ENCODE measurements at places on chromosomes 7 and 10.

DNA sequence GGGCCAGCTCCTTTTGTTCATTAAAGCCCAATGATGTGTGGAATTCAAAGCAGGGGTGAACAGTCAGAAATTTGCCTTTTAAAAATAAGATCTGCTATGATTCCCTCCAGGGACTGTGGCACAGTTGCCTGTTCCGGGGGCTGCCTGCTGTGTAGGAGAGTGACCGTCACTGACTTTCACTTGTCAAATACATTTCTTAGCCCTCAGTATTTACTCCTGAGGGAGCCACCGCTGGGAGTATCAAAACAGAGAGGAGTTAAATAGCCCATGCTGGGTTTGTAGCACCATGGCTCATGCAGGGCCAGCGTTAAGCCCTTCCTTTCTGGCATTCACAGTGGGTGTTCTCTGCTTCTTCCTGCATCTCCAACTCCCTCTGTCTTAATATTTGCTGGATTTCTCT is 897.8 kb downstream of the SORCS3 start:
- DNase-seq, result no peak

DNA sequence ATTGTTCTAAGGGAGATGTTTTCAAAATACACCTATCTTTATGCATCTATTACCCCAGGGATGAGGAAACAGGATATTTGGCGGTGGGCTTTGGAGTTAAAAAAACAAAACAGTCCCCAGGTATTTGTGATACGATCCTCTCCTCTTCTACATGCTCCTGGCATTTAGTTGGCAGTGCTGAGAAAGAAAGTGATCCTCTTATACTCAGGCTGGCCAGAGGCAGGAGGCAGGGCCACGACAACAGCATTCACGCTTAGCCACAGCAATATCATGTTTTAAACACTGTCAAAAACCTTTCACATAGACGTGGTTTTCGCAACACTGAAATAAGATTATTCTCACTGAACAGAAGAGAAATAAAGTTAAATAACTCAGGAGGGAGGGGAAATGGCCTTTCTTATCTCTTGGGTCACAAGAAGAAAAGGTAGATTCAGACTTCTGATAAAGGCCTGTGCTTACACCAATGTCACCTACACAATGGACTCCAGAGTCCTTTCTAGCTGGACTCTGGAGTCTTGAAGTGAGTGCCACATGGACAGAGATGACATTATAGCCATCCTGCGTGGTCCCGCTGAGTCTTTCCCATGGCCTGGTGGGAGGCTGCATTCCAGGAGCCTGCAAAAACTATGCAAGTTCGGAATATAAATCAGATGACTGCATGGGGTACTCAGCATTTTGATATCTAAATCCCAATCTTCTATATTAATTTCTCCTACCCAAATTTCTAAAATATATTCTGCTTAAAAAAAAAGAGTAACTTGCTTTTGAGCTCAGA is 88.7 kb downstream of the PIP4K2A start:
- DNase-seq, result no peak

DNA sequence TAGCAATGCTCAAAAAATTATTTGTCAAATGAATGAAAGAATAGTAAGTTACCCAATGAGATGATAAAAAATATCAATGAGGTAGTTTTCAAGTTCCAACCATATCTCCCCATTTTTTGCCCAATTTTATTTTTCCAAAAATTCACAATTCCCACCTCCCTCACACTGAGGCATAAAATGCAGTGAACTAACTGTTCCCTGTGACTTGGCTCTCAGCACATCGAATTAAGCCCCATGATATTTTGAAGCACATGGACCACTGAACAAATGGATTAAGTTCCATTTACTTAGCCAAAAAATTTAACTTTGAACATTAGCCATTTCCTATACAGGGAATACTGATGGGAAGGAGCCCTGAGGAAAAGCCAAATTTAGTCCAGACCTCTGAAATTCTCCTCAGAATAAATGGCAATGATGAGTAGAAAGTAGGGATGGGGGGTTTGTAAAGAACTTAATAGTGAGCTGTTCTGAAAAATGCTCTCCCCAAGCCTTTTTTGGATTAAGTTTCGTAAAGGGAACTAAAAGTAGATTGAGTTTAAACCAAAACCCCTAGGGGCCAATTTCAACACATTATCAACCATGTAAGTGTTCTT is 166.3 kb upstream of the GRM3 start:
- no peak for DNase-seq

- no peak for DNase-seq
Observed at GRCh38 chr7:90625051-90625450, 28.9 kb downstream of the CDK14 start.

- DNase-seq, result no peak
Observed at GRCh38 chr10:1280466-1281404, 224.6 kb downstream of the WDR37 start.

GRCh38 chr10:78931321-78932053 is 137.3 kb upstream of the ZMIZ1 start:
- DNase-seq, result no peak

- DNase-seq, result no peak
Observed at GRCh38 chr7:151501676-151502075, 18.0 kb downstream of the RHEB start.

- DNase-seq, result peak; percentile 76
Observed at GRCh38 chr7:1368682-1369571, 90.3 kb downstream of the MICALL2 start.

- no peak for DNase-seq
Observed at GRCh38 chr10:61964949-61965702, 63.6 kb downstream of the ARID5B start.

- no peak for DNase-seq
Observed at GRCh38 chr10:104337521-104337984, 712 bp downstream of the ITPRIP start.

GRCh38 chr10:17742918-17743317 is 9.1 kb upstream of the TMEM236 start:
- peak; percentile 83 for DNase-seq
